ENCODE measurements at places on chromosomes 2 and 18.

DNA sequence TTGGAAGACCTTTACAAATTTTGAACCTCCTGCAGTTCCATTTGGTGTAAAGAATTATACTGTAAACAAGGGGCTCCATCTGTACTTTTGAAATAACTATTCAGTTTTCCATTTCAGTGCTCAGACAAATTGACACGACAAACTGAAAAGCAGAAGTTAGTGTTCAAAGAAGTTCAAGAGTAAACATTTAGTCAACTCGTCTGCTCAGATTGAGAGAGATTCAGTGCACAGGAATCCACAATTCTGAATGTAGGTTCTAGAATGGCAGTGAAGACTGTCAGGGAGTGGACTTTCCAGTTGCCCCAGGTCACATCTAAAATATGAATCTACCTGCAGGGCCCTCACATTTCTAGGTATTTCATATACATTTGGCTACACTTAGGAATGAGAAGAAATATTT, 322.3 kb upstream of the TCF4 start:
- no peak for DNase-seq

- DNase-seq = no peak
Observed at GRCh38 chr2:134527381-134527780, 191.4 kb downstream of the TMEM163 start.

- no peak for DNase-seq
Observed at GRCh38 chr2:238771218-238771617, 76.7 kb upstream of the TWIST2 start.

DNA sequence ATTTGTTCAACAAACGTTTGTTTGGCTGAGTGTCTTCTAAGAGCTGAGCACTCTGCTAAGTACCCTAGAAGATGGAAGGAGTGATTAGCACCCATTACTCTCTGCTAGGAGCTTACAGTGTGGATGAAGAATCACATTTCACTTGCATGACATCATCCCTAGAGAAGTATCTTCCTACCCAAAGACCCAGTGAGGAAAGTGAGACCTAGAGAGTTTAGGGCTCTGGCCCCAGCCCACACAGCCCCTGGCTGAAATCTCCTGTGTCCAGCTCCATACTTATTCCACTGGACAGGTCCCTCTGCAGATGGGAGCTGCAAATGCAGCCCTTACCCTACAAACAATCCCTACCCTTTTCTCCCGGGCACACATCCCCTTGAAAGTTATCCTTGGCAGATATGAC, 26.8 kb upstream of the EPAS1 start:
- peak; percentile 47 for DNase-seq

DNA sequence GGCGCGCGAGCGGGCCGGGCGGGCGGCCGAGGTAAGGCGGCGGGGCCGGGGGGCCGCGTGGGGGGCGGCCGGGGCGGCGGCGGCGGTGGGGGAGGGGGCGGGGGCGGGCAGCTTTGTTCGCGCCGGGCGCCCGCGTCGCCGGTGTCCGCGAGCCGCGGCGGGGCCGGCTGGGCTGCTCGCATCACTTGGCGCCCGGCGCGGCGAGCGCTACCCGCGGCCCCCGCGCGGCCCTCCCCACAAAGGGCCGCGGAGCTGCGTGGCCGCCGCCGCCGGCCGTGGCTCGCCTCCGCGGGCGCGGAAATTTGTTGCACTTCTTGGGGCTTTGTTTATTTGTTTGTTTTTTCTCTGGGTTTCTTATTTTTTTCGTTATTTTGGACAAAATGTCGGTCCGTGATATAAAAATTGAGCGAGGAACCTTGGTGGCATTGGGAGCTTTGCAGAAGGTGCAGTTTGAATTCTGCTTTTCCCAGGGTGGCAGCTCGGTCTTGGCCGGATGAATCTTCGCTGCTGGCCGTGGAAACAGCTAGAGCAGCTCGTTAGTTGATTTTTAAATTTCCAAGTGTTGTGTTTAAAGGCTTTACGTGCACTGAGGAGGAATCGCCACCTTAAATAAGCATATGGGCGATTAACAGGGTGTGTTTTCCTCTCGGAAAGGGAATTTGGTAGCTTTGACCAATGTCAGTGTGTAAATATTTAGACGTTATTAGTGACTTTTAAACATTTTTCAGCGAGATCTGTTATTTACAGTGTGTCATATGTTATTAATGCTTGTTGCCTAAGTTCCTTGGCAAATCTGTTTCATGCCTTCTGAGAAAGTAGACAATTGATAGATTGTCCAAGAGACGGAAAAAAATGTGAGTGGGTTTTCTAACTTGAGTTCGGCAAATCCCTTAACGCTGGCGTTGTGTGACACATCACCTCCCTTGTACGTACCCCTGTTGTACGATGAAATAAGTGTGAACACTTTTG, 822 bp downstream of the UBE2E3 start:
- no peak for DNase-seq

GRCh38 chr2:7994397-7994951, 687.4 kb upstream of the ID2 start:
- no peak for DNase-seq
